ENCODE measurements at places on chromosomes 2 and 18.

DNA sequence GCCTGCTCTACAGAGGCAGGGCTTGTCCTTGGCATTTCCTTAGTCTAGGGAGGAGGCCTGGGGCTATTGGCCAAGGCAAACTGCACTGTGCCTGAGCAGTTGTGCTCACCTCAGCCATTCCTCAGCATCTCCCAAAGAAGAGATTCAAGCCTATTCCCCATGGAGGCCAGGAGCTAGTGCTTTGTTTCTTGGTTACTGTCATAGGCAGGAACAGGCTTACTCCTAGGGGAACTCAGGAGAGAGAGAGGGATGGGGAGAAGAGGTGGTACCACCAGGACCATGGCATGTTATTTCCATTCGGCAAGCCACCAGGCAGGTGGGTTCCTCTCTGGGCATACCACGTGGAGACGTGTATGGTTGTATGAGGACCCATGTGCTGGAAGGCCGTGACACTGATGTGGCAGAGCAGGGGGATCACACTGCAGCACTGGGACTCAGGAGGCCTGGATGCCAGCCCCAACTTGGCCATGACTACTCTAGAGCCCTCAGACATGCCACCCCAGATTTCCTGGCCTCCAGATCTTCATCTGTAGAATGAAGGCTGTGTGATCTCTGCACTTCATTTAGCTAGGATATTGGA is 233.7 kb downstream of the LOXHD1 start:
- no peak for DNase-seq

DNA sequence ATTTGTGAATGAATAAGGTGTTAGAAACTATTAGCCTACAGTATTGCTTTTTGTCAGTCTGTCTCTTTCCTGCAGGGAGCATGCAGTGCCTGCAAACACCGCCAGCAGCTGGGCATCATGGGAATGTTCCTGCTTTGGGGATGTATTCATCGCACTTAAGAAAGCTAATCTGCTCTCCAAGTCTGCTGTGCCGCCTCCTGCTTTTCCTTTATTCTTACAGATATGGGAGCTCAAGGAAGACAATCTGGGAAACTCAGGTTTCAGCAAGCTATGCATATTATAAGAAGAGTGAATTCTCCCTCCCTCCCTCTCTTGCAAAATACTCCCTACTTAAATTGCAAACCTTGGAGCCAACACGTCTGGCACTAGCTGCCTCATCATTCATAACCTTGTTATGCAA is 479.2 kb upstream of the ACVR2A start:
- no peak for DNase-seq

- DNase-seq: no peak
These were observed 155.6 kb upstream of the XPO1 start for GRCh38 chr2:61693744-61694143.

GRCh38 chr2:160288324-160288723 is 88.3 kb upstream of the ITGB6 start:
- DNase-seq: no peak

- no peak for DNase-seq
These were observed 7.8 kb upstream of the SCYGR1 start for GRCh38 chr2:227395556-227395955.

DNA sequence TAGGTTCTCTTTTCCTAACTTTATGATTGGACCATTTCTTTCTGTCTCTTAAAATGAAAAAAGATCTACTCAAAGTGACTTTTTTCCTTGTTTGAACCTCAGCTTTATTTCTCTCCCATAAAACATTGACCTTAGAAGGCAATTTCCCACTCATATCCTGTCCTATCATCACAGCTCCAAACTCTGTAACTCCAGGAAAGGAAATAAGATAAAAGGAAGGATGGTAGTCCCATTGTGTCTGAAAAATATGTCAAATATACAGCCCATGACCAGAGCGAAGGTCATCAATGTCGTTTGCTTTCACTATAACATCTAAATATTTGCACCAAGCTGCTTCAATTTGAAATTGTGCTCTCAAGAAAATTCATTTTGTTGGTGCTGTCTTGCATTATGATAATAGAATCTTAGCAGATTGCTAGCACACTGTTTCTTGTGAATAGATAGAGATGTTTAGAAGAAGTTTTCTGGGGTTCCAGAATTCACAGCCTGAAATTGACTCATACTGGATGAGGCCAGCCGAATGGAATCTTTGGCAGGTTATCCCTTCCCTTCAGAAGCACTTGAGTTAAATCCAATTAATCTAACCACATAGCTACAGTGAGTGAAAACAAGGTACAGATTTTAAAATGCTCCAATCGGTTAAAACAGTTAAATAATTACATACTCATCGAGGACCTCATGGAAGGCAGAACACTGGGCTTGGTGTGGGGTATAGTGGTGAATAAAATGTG is 95.1 kb downstream of the CRIM1 start:
- DNase-seq: no peak

- DNase-seq: no peak
These were observed 70.9 kb downstream of the APOB start for GRCh38 chr2:20972792-20973565.

GRCh38 chr2:238113611-238114010 is 13.5 kb downstream of the ESPNL start:
- no peak for DNase-seq

DNA sequence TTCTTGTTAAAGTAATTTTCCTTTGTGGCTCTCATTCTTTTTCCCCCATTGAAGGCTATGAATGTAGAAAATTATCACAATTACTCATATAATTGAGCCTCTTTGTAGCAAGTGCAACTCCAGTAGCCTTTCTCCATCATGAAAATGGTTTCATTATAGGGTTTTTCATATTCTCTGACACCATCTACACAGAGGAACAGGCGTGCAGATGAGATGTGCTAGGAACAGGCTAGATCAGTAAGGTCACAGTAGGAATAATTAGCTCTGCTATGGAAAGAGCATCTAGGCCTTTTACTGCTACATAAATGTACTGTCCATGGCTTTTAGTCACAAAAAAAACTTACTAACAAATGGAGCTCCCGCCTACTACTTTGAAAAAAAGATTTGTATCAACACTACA is 12.6 kb upstream of the DLX1 start:
- no peak for DNase-seq

DNA sequence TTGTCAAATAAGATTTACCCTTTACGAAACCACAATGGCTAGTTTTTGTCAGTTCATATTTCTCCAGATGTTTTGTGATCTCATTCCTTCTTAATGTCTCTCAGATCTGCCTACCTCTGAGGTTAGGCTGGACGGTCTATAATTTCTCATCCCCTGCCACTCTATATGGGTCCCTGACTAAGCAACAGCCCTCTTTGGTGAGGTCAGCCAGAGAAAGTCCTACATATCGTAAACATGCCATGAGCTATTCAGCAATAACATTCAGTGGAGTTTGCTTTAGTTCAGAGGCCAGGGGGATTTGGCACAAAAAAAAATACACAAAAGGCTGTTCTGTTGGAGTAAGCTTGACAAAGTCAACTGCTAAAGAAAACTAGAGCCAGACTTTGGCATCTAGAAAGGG is 192.1 kb upstream of the NCKAP5 start:
- DNase-seq: no peak

DNA sequence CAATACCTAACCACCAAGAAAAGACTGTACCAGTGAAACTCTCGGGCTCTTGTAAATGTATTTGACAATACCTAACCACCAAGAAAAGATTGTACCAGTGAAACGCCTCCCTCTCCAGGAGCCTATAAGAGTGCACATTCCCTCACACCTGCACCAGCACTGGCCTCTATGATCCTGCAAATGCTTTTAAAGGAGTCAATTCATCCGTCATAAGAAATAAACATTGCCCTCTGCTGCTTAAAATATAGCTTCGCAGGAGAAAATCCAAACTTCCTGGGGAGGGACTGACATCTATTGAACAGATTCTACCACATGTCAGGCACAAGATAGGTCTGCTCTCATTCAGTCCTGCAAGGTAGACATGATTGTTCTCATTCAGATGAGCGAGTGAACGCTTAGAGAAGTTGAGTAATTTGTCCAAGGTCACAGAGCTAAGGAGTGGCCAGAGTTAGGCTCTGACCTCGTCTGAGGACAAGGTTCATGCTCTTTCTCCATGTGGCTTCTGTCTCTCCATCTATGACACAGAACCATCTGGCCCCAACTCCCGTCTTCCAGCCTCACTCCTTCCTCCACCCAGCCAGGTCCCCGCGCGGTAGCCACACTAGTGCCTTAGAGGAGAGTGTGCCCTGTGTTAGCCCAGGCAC is 38.7 kb downstream of the MCFD2 start:
- no peak for DNase-seq

DNA sequence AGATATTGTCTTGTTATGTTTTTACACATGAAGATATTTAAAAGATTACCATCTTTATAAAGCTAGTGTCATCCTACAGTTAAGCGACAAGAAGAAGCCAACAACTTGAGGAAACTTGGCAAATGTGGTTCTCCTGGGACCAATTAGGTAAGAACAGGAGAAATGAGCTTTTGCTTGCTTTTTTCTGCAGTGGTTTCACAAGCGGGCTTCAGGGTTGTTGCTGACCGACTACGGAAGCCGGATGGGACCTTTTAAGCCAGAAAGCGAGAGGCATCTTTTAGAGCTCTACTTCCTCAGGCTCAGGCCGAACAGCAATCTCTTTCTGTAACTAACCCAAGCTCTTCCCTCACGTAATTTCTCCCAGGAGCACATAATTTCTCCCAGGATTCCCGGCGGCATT is 256.5 kb downstream of the CNTNAP5 start:
- no peak for DNase-seq

GRCh38 chr2:10784719-10785118 is 27.9 kb downstream of the PDIA6 start:
- DNase-seq: no peak

DNA sequence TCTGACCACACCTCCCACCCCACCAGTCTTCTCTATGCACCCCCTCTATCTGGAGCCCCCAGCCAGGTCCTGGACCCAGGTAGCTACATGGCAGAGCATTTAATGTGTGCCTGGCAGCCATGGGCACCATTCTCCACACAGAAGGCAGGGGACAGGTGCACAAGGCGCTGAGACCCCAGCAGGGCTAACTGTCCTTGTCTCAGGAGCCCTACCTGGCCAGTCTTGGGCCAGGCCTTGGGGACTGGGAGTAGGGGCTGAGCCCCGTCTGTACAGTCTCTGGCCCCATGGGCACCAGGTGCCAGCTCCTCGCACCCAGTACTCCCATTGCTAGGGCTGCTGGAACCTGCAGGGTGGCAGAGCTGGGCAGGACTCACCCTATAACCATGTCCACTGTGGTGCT is 2.9 kb downstream of the GNLY start:
- DNase-seq: no peak

DNA sequence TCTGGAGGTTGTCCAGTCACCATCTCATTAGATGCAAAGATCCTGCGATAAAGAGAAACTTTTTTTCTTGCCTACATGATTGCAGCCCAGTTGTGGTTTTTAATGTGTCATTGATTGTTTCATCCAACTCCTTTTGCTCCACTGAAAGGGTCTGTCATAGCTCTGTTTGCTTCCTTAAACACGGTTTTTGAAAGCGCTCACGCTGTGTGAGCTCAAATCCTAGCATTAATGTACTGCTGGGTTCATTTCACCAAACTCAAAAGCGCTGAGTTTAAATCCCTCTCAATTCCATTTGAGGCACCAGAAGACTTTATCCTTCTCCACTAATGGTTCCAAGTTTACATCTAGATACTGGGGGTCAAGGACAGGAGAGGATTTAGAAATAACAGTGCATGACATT is 53.6 kb downstream of the CDK15 start:
- no peak for DNase-seq
